ENCODE measurements at places on chromosomes 11 and 22.

DNA sequence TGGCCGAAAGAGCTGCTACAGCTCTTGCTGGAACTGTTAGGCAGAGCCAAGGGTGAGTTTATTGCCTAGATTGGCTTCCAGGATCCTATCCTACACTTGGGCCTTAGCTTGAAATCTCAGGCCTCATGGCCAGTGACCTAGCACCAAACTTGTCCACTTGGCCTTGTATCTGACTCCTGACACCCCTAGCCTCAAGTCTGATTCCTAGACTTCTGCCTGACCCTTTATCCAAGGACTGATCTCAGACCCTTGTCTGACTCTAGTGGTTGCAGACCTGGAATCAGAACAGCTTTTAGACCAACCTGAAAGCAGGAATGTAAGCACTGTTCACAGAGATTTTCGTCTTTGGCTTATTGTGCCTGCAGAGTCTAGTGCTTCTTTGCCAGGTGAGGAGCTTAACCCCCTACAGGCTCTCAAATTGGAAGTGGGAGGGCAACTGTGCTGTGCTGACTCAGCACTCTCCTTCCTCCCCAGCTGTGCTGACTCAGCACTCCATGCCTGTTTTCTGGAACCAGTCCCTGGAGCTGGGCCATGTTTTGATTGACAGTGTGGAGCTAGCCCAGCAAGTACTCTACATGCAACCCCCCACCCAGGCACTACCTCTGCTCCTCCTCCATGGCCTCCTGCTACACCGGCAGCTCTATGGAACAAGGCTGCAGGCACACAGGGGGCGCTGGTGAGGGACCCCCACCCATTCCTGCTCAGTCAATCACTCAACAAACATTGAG, 35.1 kb downstream of the RRP8 start:
- DNase-seq: peak; percentile 69
- no peak overlapping the region for H3K27ac ChIP-seq
- no peaks in the 10 kb centered on the region for H3K36me3 ChIP-seq
- H3K4me3 ChIP-seq: no peak overlapping the region

GRCh38 chr11:131246156-131246555, 124.3 kb upstream of the NTM start:
- H3K4me1 ChIP-seq: no peaks in the 10 kb centered on the region
- no peak overlapping the region for H3K27ac ChIP-seq
- H3K4me3 ChIP-seq: no peak overlapping the region
- H3K27me3 ChIP-seq: no peaks in the 10 kb centered on the region

GRCh38 chr11:112156153-112156955, 7.5 kb downstream of the IL18 start:
- H3K4me1 ChIP-seq: peaks cover 4% of the 10 kb centered on the region
- H3K27me3 ChIP-seq: no peaks in the 10 kb centered on the region
- H3K4me3 ChIP-seq: no peak overlapping the region
- DNase-seq: no peak

- DNase-seq: no peak
- peak overlapping the region; percentile 38 for H3K27ac ChIP-seq
- no peaks in the 10 kb centered on the region for H3K27me3 ChIP-seq
- no peaks in the 10 kb centered on the region for H3K4me1 ChIP-seq
Measured at GRCh38 chr22:27726331-27726685, 75.2 kb downstream of the MN1 start.

GRCh38 chr22:50314455-50315288, 7.2 kb upstream of the PLXNB2 start:
- no peaks in the 10 kb centered on the region for H3K4me1 ChIP-seq
- H3K36me3 ChIP-seq: no peaks in the 10 kb centered on the region
- H3K27me3 ChIP-seq: no peaks in the 10 kb centered on the region
